ENCODE measurements at places on chromosomes 1 and 21.

- no peak for DNase-seq
Measured at GRCh38 chr1:197180252-197180878, 33.9 kb upstream of the ASPM start.

GRCh38 chr1:228735871-228736586 is 750 bp downstream of the RHOU start:
- no peak for DNase-seq

DNA sequence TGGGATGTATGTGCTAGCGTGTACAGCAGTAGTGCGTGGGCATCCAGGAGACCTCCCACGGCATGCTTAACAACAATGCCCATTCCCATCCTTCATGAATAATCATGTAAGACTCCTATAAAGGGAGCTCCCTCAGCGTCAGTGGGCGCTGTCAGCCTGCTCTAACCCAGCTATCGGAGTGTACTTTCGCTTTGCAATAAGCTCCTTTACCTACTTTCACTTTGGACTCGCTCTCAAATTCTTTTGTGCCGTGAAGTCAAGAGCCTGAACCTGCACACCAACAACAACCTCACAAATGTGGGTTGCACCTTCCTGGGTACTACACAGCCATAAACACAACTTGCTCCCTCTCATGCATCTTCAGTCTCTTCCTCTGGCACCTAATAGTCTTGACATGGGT is 114.8 kb upstream of the PAXBP1 start:
- no peak for DNase-seq

DNA sequence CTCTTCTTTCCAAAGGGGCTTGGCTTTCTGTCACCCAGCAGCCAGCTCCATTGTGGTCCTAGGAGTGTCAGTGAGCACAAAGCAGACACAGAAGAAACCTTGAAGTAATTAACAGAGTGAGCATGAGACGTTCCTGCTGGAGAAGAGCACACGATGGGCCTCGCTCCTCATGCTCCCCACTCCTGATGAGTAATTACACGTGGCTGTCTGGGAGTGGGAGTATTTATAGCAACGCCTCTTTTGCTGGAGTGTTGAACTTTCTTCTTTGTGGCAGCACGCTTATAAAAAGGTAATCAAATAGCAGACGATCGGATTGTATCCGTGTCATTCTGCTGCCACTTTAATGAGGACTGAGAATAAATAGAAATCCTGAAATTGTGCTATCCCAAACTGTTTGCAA is 185.8 kb downstream of the CAMTA1 start:
- no peak for DNase-seq

GRCh38 chr1:19441048-19441780 is 44.1 kb downstream of the CAPZB start:
- no peak for DNase-seq

DNA sequence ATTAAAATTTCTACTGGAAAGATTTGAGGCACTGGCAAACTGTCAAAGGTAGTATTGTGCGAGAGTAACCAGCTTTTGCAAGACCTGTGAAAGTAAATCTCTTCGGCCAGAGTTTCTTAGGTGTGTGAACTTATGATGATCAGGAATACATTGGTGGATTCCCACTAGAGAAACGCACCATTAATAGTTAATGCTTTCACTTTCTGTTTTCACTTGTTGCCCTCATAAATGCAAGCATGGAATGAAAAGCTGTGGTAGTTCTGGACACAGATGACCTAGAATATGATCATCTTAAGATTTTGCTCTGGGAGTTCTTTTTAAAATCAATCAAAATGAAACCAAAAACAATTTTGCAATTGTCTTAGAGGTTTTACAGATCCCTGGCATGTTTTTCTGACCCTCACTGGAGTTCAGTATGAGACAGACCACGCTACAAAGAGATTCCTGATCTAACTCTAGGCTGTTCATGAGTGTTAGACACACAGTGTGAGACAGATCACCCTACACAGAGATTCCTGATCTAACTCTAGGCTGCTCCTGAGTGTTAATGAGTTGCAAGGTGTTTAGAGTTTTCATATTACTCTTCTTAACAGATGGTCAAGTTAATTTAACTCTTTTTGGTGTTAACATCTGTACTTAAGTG is 98.8 kb downstream of the SDCCAG8 start:
- DNase-seq, result no peak

DNA sequence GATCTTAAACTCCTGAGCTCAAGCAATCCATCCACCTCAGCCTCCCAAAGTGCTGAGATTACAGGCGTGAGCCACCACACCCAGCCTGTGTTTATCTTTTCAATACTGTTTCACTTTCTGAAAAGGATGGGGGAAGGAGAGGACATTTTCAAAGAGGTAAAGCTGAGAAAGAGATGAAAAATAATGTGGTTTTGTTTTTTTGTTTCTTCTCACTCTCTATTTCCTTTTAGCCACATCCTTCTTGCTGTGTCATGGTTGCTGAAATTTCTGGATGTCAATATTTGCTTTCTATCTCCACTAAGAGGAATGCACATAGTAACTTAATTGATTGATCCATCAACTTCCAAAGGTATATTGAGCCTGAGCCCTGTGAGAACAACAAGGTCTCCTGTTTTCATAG is 6.4 kb upstream of the C1orf21 start:
- DNase-seq, result no peak
